ENCODE measurements at places on chromosomes 12 and 14.
A peak's percentile ranks its signal among the peaks of the same experiment; 100 is the strongest.

DNA sequence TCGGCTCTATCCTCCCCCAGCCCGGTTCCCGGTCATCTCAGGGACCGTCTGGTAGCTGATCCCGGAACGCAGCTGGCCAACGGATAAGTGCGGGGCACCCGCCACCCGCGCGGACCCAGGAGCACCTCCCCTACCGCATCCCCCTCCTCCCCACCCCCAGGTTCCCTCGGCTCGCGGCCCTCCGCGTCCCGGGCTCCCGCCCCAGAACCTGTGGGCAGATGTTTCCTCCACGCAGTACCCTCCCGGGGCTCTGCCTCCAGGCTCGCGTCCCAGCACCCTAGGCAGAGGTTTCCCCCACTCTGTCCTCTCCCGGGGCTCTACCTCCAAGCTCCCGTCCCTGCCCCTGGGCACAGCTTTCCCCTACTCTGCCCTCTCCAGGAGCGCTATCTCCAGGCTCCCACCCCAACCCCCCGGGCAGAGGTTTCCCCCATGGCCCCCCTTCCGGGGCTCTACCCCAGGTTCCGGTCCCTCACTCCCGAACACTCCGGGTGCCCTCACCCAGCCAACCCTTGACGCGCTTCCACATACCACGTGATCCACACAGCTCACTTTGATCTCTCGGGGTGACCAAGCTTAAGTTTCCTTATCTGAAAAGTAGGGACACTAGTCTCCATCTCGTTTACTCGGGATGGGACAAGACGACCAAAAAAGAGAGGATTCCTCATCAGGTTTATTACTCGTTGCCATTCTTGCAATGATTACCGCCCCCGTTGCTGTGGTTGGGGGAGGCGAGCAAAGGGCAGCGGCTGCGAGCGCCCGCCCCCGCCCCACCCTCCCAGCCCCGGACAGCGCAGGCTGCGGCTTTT lies at the start of gene CCDC38:
Gene CCDC38, minus strand, starts transcription at position 91 of the 806 bp plus-strand sequence. CDS start 6,105 bp downstream, outside the sequence.
- peak; percentile 88 for DNase-seq

- DNase-seq, result peak; percentile 31
Observed at GRCh38 chr14:100557658-100558057, 29.6 kb downstream of the BEGAIN start.

GRCh38 chr12:50248883-50249282 lies 34.4 kb downstream of the LIMA1 start:
- DNase-seq, result no peak

- DNase-seq, result no peak
Observed at GRCh38 chr12:130090542-130090941, 71.7 kb upstream of the FZD10 start.

- DNase-seq, result no peak
Observed at GRCh38 chr12:7016958-7017571, 1.2 kb downstream of the LPCAT3 start.

GRCh38 chr12:111437816-111438454 lies 32.2 kb downstream of the SH2B3 start:
- DNase-seq, result peak; percentile 96

DNA sequence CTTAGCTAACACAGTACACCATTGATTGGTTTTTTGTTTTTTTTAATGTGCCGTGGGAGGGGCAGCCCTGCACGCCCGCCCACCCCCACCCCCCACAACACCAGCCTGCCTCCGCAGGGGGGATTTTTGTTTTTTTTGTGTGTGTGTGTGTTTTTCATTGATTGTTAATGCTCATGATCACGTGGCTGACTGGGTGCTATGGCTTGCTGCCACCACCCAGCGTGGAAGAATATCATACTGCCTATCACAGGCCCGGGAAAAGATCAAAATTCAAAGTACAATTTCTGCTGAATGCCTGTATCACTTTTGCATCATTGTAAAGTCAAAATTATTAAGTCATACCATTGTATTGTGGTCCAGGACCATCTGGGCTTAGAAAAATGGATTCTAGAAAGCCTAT lies 8.3 kb downstream of the RESF1 start:
- DNase-seq, result no peak

- DNase-seq, result no peak
Observed at GRCh38 chr12:64431791-64432190, 20.1 kb upstream of the TBK1 start.

GRCh38 chr14:37436519-37436918 lies 158.5 kb downstream of the FOXA1 start:
- no peak for DNase-seq

GRCh38 chr12:38585086-38585485 lies 268.5 kb downstream of the ALG10B start:
- DNase-seq, result no peak

DNA sequence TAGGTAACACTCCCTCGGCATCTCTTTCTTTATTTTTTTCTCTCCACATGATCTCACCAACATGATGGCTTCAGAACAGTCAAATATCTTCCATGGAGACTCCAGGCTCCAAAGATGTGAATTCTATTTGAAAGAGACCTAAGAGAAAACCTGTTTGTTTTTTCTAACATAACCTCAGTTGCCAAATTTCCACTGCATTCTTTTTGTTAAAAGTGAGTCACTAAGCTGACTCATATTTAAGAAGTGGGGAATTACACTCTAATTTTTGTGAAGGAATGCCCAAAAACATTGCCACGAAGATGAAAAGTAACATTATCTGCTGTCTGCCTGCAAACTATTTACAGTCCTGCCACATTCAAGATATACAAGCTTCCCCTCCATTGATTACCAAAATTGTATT lies 1337.6 kb downstream of the LRFN5 start:
- DNase-seq, result peak; percentile 28

DNA sequence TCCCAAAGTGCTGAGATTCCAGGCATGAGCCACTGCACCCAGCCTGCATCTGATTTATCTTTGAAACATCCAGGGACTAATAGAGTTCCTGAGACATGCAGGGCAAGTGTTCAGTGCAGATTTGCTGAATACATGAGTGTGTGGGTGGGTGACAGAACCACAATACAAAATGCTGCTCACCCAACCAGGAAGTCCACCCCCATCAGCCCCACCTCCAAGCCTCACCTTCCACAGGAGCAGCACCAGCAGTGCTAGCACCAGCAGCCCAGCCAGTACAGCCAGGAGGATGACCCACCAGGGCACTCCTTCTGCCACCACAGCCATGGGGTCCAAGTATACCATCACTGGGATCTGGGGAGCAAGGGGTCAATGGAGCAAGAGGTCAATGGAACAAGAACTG lies 20.0 kb downstream of the ITGA7 start:
- DNase-seq, result no peak

GRCh38 chr14:68403191-68404145 lies 389.4 kb downstream of the ZFP36L1 start:
- peak; percentile 35 for DNase-seq

GRCh38 chr12:27508736-27509431 lies 15.1 kb upstream of the PPFIBP1 start:
- no peak for DNase-seq

DNA sequence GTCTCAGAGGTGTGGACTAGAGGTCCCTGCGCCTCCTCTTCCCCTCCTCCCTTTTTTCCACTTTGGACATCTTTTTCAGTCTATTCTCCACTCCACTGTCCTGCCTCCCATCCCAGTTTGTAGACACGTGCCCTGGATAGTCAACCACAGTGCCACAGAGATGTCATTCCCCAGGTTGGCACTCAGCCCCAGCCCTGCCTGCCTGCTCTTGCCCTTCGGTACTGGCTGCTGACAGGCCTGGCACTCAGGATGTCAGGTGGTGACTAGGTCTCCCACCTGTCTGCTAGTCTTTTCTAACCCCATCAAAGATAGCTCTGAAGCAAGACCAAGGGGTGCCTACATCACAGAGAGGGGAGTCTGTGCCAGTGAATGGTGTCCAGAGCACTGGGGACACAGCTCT lies 15.8 kb downstream of the KRT71 start:
- no peak for DNase-seq

- DNase-seq, result peak; percentile 44
Observed at GRCh38 chr14:29236401-29236800, 469.8 kb downstream of the FOXG1 start.

DNA sequence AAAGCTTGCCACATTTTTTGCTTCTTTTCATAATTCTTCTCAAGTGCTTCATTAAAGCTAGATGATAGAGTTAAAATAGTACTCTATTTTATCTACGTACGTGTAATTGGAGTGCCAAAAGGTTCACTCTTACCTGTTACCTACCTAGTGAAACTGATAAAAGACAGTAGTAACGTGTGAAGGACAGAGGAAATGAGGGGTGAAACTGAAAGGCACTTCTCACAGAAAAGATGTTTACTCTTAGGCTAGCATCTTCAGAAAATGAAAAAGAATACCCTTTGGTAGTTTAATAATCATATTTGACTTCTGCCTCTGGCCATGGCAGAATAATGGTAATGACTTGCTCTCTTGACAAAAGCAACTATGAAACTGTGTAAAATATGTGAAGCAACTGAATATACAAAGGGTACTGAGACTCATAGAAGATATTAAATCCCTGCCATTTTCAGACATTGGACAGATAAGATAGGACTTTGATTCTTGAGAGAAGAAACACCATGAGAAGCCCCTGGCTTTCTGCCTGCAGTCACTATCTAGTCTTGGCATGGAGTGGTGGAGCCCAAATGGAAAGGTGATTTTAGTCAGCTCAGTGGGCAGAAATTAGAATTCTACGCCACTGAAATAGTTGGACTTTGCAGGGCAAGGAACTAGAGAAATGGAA lies 6.3 kb upstream of the EVL start:
- no peak for DNase-seq

DNA sequence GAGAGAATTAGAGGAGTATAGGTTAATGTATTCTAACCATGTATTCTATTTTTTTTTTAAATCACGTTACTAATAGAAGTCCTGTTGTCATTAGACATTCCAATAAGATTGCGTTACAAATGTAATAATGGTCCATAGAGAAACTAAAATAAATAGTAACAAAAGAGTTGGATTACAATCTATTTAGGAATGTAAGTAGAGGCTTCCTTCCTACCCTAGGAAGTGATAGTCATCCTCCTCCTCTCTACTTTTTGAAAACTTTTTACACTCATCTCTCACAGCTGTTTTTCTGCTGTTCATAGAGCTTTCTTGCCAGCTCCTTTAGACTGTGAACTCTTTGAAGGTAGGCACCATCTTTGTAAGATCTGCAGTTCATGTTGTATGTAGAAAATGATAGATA lies 23.6 kb downstream of the TRHDE start:
- peak; percentile 94 for DNase-seq

GRCh38 chr12:4322726-4323125 lies 1.7 kb downstream of the TIGAR start:
- no peak for DNase-seq

GRCh38 chr12:26976687-26977086 lies 37.5 kb downstream of the TM7SF3 start:
- DNase-seq, result no peak

DNA sequence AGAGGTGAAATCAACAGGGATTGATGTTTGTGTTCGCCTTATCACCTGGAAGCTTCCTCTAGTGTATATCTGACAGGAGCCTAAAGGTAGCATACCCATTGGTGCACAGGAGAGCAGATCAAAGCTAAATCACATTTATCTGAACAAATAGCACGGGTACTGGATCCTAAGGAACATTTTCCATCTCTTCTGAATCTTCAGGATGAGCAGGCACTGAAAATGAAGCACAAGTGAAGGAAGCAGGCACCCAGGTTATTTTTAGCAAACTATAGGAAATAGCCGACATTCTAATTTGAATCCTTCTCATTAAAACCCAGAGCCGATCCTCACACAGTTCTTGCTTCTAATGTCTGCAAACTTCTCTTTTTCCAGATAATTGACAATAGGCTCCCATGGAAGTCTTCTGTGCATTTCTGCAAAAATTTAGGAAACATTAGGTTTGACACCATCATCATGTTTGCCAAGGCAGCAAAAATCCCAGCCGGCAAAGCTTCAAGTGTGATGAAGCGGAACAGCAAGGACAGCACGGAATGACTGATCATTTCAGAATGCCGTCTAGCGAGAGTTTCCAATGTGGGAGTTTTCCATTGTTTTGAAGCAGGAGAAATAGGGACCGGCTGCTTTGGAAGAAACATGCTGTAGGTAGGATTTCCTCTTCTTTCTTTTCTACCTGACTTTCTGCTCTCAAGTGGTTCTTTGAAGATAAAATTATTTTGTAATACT lies 24.3 kb upstream of the RGS6 start:
- no peak for DNase-seq

- peak; percentile 62 for DNase-seq
Observed at GRCh38 chr12:49274396-49275069, 9.7 kb downstream of the TUBA1C start.

DNA sequence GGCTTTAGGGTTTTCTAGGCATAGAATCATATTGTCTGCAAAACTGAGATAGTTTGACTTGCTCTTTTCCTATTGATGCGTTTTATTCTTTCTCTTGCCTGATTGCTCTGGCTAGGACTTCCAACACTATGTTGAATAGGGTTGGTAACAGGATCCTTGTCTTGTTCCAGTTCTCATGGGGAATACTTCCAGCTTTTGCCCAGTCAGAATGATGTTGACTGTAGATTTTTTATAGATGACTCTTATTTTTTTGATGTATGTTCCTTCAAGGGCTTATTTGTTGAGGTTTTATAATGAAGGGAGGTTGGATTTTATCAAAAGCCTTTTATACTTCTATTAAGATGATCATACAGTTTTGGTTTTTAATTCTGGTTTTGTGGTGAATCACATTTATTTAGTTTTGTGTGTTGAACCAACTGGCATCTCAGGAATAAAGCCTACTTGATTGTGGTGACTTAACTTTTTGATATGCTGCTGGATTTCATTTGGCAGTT lies 478.2 kb downstream of the TMEM117 start:
- DNase-seq, result no peak

DNA sequence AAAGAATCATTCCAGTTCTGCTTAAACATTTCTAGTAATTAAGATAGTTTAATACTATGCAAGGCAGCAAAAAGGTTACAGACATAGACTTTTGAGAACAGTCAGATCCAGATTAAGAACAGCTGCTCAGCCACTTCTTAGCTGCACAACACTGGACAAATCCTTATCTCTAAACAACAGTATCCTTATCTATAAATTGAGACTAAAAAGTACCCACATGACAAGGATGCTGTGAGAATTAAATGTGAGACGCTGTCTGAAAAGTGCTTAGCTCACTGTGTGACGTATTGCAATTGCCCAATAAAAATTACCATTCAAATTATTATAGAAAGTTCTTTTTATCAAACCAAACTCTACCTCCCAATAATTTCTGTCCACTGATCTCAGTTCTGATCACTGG lies 35.5 kb downstream of the BORCS5 start:
- DNase-seq, result no peak

DNA sequence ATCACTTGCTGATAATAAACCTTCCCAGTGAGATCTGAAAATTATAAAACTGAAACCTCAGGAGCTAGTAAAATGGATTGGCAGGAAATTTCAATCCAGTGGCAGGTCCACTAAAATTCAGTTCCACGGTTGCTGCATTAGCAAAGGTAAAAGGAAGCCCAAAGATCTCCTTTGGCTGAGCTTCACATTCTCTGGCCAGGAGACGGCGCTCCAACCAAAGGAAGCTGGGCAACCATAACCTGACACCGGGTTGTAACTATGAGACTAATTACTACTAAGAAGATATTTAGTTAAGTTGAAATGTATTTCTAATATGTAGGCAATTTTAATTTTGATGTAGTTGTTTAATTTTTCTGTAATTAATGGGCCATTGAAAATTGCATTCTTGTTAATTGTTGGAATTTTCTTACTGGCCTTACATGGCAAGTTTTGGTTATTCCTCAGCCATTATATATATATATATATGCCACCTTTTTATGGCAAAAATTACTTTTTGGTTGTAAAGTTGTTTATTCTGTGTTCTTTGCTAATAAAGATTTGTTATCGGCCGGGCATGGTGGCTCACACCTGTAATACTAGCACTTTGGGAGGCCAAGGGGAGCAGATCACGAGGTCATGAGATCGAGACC lies 17.0 kb downstream of the OR8S1 start:
- DNase-seq, result peak; percentile 42

Measured in ELR (cell line).